ENCODE measurements at places on chromosomes 2 and 18.

DNA sequence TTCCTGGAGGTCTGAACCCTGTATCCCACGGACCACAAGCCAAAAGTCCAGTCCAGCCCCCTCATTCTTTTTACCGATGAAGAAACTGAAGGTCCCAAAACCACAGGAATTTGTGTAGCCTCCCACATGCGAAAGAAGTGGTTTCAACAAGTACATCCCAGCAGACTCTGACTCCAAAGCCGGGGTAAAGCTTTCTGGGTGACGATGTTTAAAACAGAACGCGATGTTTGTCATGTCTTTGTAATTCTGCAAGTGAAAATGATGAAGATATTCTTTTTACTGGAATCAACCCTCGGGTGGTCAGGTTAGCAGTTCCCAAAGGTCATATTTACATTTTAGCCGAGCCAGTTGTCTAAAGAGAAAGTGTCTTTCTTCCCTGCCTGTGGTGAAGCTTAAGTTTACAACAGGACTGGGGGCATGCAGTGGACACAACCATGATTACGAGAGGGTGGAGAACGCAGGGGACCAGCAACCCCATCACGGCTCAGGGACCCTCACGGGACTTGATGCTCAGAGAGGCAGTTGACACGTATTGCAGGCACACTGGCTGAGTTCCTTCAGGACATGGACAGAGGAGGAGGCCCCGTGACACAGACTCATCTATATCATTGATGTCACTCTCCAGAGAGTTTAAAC lies 17.8 kb upstream of the TMEM131 start:
- no peak for DNase-seq

DNA sequence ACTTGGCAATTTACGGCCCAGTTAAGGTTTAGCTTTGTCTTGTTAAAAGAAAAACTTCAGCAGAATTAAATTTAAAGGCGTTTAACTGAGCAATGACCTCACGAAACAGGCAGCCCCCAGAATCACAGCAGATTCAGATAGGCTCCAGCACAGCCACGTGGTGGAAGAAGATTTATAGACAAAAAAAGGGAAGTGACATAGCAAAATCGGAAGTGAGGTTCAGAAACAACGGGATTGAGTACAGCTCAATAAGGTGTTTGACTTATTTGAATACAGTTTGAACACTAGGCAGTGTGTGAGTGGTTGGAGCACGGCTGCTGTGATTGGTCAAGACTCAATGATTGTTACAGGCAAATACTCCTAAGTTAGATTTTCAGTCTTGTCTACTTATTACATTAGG lies 79.8 kb downstream of the MOGAT1 start:
- DNase-seq = no peak

DNA sequence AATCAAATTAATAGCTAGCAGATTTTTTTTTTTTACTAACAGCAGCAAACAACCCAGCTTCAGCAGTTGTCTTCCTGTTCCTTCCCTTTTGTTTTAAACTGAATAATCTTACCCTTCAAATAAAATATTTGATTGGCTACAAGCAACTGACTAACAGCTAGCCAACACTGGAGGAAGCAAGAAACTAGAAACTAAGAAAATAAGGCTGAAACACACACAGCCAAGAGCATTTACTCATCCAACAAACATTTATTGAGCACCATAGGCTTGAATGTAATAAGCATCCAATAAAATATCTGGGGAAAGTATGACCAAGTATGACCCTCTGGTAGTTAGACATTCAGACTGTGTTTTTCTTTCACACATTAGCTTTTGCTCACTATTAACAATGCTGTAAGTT lies 189.2 kb downstream of the CD226 start:
- no peak for DNase-seq

DNA sequence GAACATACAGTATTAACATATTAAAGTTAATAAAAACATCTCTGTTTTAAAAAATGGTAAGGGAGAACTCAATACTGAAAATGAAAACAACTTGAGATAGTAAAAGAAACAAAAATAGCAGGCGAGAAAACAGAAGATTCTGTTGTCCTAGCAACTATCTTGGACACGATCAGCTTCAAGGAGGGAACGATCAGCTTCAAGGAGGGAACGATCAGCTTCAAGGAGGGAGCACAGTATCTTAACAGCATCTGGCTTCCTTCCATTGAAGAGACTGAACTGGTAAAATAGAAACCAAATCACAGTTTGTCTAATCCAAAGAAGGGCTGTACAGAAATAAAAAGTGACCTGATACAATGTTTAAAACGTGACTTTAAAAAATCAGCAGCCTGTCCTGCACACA lies 51.8 kb downstream of the NDUFA10 start:
- DNase-seq = no peak

GRCh38 chr2:151268085-151268484 lies 6.4 kb upstream of the RBM43 start:
- no peak for DNase-seq

DNA sequence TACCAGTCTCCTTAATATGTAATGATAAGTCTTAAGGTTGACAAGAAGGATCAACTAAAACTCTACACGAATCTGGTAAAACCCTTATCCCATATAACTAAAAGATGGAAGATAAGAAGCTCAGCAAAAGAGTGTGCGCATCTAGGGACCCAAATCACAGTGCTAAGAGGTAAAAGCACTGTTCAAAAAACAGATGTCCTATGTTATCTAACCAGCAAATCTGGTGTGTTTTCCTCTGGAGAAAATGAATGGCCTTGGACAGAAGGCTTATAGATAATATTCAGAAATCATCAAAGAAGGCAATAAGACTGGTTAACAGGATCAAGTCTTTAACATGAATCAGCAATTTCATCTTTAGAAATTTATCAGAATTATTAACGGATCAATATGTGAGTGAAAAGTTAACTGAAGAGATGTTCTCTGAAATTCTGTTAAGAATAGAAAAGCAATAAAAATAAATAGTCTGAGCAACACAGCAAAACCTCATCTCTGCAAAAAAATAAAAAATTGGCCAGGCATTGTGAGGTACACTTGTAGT lies 47.1 kb downstream of the RPRD1A start:
- DNase-seq = no peak

DNA sequence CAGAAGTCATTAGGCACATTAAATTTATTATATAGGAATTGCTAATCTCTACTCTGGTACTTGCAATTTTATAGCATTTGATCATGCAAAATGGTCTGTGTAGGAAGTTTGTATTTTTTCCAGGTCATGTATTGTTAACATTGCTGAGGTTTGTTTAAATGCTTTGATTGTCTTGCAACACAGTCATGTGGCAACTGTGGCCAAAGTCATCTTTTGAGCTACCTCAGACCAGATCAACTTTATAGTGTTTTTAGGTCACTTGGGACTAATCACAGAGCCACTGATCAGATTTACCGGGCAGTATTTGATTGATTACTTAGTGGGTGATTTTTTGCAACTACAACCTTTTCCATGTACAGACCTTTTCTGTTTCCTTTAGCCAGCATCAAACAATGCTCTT lies 3.7 kb downstream of the SERPINB5 start:
- DNase-seq = no peak

- no peak for DNase-seq
These were observed 263.9 kb downstream of the LTBP1 start for GRCh38 chr2:33210626-33211025.

DNA sequence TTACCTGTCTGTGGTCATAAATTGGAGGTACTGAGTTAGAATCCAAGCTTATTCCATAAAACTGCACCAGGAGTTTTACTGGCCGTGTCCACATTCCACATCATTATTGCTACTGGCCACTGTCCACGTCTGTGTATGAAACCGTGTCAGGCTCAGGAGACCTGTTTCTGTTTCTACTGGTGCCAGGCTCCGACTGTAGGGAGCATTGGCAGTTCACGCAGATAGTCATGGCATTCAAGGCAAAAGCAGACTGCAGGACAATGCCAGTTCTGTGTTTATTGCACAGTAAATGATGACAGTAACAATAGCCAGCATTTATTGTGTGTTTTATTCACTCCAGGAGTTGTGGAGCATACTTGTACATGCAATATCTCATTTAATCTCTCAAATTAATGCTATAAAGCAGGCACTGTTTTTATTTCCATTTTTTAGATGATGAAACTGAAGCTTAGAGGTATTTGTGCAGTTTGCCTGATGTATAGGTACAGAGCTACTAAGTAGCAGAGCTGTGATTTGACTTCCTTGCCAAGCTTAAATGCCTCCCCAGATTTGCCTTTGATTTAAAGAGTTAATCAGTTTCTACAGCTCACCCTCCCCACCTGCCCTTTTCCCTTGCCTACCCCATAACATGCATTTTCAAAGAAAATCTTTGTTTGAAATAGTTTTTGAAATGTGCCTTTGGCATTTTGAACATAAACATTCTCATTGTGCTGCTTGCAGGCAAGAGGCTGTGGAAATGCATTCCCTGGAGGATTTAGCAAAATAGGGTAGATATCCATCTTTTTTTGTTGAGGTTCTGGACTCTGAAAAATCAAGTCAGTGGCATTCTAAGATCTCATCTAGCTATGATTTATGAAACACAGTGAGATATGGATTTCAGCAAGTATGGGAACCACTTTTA lies 55.5 kb downstream of the MAP4K4 start:
- DNase-seq = no peak

GRCh38 chr2:75627902-75628504 lies 18.6 kb upstream of the MRPL19 start:
- DNase-seq = peak; percentile 36

- DNase-seq = no peak
These were observed 68.5 kb downstream of the USP40 start for GRCh38 chr2:233498126-233498525.

DNA sequence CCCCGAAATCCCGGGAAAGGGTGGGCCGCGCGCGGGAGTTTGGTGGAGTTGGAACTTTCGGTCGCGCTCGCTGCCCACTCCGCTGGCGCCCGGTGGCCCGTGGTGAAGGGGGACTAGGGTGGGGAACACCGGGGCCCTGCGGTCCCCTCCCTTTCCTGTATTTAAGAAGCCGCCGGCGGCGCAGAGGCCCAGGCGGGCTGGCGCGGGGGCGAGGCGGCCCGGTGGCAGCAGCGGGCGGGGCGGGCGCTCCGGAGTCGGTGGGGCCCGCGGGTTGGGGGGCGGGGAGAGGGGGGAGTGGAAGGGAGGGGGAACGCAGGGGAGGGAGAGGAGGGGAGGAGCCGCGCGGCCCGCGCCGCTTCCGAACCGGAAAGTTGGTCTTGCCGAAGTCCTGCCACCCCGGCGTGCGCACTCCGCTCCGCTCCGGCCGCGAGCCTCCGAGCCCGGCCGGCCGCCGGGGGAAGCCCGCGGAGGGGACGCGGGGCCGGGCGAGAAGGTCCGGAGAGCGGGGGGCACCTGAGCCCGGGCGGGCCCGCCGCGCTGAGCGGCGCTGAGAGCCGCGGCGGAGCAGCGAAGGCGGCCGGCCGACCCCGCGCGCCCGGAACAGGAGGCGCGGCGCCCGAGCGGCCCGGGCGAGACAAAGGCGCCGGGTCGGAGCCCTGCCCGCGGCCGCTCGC lies 425 bp upstream of the SALL3 start:
- DNase-seq = peak; percentile 39

Measured in anterior cingulate cortex (tissue), 58 donors.